ENCODE measurements at places on chromosomes 7 and 10.

DNA sequence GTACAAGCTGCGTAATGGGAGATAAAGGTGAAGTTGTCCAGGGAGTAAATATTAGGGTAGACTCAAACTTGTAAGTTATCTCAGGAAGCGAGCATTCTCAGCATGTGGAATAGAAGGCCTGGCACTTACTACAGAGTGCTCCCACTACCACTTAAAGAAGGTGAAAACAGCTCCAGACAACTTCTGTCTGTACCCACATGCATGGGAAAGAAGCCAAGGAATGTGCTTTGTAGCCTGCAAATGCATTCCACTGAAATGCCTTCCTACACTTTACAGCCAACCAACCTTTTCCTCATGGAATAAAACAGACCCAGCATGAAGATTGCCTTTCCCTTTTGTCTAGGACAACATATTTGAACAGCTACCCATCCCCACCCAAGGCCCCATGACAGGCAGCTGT, 45.4 kb upstream of the NPSR1 start:
- DNase-seq = no peak

DNA sequence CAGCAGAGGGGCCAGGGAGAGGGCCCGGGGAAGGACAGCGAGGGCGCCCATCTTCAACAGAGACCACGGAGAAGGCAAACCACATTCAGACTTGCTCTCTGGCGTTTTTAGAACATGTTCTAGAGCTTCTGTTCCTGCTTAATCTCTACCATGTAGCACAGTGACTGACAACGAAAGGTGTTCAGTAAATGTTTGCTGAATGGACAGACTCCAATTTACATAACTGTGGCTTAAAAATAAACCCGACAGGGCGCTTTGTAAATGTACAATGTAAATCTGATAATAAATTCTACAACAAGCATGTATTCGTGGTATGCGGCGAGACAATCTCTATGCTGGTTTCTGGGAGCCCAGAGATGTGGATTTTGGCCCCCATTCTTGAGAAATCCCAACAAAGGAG, 10.5 kb downstream of the ADARB2 start:
- DNase-seq = no peak

DNA sequence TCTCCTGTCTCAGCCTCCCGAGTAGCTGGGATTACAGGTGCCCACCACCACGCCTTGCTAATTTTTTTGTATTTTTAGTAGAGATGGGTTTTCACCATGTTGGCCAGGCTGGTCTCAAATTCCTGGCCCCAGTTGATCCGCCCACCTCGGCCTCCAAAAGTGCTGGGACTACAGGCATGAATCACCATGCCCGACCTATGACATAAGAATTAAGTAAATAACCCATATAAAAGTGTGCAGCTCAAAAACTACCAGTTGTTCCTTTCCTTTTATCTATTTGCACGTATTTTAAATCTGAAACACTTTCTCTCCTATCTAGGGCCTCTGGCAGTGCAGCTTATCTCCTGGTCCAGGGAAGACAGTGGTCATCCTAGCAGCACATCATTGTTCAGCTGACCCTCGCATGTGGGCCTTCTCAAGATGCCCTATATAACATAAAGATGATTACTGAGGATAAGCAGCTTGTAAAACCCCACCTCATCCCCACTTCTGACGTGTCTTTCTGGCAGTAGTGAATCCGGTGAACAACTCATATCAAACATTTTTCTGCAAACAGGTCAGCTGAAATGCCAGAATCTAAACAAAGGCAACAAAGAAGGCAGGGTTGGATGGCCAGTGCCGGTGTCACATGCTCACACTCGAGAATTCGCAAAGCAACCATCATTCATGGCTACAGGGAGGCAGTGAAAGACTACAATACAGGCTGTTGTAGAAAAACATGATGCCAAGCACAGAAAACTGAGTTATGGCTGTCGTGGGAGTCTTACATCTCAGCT, 36.0 kb upstream of the KCNIP2 start:
- DNase-seq = no peak

DNA sequence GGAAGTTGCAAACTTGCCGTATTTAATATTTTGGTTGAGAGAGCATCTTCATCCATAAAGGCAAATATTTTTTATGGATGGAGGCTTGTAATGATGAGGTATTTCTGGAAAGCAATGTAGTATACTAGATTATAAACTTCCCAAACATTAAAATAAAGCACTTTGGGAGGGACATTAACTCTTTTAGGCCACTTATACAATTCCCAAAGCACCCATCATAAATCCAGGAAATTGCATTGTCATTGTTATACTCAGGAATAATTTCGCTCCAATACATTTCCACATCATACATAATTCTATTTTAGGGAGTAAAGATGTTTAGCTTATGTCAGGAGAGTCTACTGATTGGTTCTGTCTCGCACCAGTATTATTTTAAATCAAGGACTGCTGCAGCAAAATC, 212.7 kb upstream of the MKI67 start:
- DNase-seq = no peak

DNA sequence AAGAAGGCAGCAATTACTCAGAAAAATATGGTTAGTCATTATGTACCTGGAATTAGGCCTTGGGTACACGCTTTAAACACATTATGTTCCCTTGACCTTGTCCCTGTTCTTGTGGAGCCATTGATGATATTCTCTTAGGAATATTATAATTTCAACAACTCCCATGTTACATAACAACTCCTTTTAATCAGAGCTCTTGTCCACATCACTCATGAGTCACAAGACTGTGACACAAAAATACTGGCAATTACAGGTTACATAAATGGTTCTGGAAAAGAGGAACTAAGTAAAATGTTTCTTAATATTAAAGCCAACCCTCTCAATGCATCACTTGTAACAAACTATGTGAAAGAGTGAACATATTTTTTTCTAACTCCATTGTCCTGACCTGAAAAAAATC, 143.8 kb upstream of the PCLO start:
- no peak for DNase-seq

DNA sequence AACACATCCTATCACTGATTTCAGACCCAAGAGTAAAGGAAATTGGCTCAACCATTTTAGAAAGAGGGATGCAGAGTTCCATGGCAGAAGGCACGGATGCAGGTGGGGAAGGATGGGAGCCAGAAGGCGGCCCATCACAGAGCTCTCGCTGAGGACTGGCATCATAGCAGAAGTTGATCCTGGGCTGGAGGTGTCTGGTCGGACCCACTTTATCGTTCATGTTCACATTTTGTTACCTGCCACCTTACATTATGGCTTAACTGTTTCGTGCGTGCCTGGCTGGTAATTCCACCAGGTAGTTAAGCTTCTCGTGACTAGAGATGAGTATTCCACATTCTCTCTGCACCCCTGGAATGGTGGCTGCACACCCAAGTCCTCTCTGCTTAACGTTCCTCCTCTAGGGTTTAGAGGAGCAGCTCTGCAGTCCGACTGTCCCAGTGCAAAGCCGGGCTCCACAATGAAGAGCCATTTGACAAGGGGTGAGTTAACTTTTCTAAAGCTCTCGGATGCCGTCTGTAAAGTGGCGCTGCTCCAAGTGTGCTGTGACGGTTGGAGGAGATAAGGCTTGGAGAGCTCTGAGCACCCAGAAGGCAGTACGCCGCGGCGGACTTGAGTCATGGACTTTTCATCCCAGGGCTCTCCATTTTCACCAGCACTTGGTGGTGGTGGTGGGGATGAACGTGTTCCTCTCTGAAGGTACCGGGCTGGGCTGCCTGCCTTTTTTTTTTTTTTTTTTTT, 157.1 kb upstream of the SHH start:
- DNase-seq = no peak

- no peak for DNase-seq
Observed at GRCh38 chr7:15504351-15504750, 57.5 kb downstream of the AGMO start.
